ENCODE measurements at places on chromosomes 5 and 9.

DNA sequence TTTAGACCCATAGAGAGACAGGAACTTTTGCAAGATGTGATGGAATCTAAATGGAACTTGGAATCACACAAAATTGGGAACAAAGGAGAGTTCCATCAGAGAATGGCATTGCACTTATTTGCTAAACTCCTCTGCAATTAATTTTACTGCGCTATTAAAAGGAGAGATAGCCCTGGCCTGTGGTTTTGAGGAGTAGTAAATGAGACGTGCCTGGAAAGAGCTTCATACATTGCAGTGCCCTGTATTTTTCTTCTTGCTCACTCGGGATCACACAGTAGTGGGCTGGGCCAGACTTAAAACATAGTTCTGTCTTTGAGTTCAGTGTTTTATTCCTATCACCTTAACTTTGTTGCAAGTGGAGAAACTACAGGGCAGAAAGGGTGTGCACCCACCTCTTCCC is 94.4 kb upstream of the SLC27A6 start:
- DNase-seq: no peak

- DNase-seq: peak; percentile 99
These were observed 361.4 kb upstream of the RFX3 start for GRCh38 chr9:3887221-3887653.

- DNase-seq: no peak
These were observed 182.3 kb downstream of the IRX2 start for GRCh38 chr5:2569176-2569575.

DNA sequence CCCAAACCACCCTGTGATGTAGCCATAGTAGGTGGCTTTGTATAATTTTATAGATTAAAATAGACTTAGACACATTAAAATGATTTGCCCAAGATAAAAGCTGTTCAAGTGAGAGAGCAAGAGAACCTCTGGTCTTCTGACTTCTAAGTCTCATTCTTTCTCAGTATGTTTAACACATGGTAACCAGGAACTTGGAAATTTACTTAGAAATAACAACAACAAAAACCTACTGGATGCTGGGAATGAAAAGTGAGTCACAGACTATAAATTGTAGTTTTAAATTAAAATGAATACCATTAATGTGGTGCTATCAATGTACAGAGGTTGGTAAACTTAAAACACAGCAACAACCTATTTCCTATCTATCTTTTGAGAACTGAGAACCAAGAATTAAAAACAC is 30.4 kb downstream of the HMGCR start:
- DNase-seq: no peak

DNA sequence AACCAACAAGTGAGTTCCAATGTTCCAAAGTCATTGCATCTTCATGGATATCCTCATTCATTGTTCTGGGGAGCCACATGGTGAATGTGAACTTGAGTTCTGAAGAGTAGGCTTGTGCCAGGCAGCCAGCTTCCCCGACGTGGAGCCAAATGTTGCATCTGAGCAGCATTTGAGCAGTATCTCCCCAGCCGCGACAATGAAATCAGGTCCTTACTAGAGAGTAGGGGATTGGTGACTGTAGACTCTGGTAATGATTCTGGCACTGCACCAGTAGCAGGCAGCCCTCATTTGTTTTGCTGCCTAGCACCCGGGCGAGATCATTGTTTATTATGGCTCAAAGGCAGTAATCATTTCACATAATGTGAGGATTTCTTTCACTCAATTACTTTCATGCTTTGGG is 451.4 kb upstream of the C9orf72 start:
- no peak for DNase-seq

DNA sequence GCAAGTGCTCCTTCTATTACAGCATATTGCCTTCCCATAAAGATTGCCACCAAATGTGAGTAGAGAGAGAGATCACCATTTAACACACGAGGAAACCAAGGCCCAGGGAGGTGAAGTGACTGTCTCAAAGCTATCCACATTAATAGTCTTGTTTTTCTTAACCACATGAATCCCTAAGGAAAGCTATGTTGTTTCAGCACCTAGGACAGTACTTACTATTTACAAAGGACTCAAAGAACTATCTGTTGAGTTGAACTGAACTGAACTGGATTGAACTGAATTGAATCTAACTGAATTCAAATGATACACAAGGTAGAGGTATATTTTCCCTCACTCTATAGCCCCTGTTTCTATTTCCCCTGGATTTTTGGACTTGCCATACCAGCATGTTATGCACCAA is 430.4 kb downstream of the CAAP1 start:
- no peak for DNase-seq

- no peak for DNase-seq
These were observed 178.3 kb downstream of the HSPA4 start for GRCh38 chr5:133229931-133230664.

GRCh38 chr5:72433522-72433921 is 73.7 kb downstream of the ZNF366 start:
- no peak for DNase-seq

DNA sequence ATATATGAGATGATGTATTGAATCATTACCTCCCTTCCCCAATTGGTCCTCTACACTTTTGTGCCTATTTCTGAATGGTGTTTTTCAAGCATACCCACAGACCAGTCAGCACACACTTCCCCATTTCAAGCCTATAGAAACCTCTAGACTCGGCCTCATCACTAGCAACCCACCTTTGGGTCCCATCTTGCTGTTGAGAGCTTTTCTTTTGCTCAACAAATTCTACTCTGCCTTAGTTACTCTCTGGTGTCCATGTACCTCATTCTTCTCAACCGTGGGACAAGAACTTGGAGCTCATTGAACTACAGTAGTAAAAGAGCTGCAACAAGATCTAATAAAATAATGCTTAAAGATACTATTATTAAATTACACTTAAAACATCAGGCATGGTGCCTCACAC is 49.0 kb upstream of the KDM4C start:
- no peak for DNase-seq

- no peak for DNase-seq
These were observed 216.1 kb downstream of the MEF2C start for GRCh38 chr5:88666761-88667495.

GRCh38 chr5:67360047-67360446 is 163.4 kb upstream of the CD180 start:
- DNase-seq: no peak

- no peak for DNase-seq
These were observed 290.8 kb upstream of the MPDZ start for GRCh38 chr9:13570068-13570974.

GRCh38 chr5:161513942-161514341 is 32.6 kb downstream of the GABRB2 start:
- no peak for DNase-seq

DNA sequence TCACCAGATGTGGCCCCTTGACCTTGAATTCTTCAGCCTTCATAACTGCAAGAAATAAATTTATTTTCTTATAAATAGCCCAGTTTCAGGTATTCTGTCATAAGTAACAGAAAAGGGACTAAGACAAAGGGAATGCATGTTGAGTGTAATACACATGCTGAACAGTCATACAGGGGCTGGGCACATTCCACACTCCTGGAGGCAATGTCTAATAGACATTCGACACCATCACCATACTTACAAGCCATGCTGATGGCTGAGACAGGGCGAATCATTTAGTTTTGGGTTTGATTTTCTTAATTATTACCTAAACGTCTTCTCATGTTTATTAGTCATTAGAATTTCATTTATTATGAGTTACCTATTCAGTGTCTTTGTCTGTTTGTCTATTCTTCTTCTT is 68.5 kb downstream of the TENT4A start:
- DNase-seq: no peak

DNA sequence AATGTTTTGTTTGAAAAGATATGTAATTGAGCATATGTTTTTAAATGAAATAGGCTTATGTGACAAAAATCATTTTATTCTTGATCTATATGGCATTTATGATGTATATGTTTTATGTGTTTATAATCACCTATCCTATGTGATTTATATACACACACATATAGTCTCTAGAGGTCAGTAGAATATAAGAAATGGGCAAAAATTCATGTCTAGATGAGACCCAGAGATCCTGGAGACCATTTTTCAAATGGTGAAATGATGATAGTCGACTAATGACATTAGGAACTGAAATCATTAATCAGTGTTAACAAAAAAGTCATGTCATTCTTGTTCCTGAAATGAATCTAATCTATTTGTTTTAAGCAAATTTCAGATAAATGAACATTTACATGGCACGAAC is 709.2 kb upstream of the WWC1 start:
- no peak for DNase-seq

DNA sequence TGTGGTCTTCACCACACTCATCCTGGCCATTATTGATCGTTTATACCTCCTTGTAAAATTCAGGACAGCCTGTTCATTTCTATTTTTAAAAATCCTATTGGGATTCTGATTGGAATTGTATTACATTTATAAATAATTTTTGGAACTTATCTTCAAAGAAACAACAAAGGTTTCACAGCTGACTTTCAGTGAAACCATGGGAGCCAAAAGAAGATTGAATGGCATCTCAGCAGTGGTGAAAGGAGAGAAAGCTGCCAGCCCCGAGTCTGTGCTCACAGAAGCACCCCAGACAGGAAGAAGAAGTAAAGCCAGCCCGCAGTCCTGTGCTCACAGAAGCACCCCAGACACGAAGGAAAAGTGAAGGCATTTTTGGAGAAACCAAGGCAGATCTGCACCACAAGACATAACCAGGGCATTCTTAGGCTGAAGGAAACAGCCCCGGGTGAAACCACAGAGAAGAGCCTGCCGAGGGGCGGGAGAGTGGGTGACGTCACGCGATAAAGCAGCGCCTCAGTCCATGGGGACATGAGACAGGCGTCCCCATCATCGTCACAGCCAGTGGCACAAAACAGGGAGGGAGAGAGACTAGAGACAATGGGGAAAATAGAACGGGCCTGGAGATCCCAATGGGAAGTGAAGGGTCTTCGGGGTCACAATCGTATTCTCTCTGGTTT is 42.5 kb upstream of the SLC9A3 start:
- DNase-seq: no peak

- DNase-seq: no peak
These were observed 176.1 kb downstream of the PAM start for GRCh38 chr5:102931085-102931725.

- no peak for DNase-seq
These were observed 106.5 kb upstream of the RAD23B start for GRCh38 chr9:107176436-107177151.

- DNase-seq: peak; percentile 11
These were observed 309.5 kb downstream of the PDE4D start for GRCh38 chr5:59583810-59584562.

DNA sequence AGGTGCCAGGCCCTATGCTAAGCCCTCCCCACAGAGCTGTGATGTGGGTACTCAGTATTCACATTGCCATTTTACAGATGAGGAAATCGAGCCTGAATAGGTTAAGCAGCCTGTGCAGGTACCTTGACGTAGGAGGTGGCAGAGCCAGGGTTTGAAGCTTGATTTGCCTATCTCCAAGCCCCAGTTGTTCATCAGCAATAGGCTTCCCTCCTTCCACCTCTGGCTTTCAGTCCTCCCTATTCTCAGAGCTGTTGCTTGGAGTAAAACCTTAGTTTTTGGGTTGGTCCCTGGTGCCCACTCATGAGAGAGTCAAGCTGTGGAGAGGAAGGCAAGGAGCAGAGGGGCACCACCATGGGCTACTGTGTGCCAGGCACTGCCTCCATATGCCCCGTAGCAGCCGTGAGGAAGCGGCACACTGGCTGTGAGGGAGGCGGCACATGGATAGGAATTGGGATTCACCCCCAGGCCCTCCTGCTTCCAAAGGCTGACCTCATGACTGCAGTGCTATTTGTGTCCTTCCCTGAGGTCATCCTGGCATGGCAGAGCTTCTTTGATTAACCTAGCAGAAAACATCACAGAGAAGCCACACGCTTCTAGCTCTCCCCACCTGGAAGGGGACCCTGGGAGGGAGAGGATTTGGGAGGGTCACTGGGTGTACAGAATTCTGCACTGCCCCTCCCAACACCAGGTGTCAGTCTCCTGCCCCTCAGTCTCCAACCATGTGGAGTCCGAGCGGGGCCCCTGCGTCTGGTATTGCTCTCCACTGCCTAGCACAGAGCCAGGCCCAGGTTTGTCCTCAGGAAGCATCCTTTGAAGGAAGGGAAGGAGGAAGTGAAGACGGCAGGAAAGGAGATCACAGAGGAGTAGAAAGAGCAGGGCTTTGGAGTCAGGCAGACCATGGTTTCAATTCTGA is 109.8 kb downstream of the RGS3 start:
- no peak for DNase-seq

GRCh38 chr5:129271308-129271707 is 176.8 kb downstream of the ISOC1 start:
- no peak for DNase-seq

DNA sequence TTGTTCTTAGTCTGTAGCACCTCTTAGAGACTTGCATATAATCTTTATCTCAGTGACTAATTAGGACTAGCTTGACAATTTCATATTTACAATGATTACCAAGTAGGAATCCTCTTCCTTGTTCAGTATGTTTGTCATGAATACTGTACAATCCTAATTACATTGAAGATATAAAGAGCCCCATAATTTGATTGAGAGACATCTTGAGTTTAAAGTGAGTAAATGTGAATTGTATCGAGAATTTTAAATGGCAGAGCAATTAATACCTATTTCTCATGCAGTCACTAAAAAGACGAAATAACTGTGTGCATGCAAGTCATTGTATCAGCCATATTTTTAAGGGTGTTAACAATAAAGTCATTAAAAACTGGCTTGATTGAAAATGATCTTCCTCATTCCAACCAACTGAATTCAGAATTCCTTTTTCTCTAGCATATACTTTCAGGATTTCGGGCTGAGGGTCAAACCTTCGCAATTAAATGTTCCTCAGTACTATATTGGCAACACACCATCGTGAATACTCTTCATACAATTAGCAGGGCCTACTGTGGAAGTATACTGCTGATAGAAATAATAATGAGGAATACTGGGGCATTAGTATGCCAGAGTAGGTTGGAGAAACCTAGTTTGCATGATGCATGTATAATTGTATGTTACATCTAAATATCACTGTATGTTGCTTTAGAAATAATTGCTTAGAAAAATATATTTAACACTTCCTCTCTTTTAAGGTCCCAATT is 284.7 kb upstream of the TMEM161B start:
- no peak for DNase-seq

DNA sequence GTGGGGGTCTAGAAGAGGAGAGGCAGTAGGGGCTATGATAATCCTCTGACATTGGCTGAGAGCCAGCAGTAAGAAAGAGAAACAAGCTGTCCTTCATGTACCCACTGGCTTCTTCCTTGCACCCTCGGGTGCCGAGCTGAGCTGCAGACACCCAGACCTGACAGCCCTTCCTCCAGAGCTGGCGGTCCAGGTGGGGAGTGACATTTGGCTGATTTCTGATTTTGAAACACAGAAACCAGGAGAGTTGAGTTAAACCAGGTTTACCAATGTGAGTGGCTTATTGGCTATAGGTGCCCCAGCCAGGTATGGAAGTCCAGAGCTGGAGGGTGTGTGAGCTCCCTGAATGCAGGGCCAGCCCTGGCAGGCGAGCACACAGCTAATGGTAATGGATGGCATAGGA is 59.2 kb downstream of the GADD45G start:
- DNase-seq: no peak

DNA sequence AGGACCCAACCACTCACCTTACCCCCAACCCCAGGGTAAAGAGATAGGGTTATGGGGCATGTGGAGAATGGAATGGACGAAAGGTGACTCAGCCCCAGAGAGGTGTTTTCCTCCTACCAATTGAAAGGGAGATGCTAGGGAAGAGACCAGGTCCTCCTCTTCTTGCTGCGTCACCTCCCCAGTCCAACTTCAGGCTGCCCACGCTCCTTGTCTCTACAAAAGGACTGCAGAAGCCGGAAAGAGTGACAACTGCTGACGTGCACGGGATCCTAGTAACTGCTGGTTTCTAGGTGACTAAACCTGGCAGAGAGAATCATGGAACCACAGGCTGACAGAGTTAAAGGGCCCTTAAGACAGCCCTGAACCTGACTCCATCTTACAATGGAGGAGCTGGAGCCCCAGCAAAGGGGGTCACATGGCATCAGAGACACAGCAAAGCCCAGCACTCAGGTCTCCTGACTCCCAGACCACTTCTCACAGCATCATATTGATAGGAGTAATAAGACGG is 2.2 kb downstream of the GPX3 start:
- no peak for DNase-seq

Data from DMS153 (cell line).